ENCODE measurements at places on chromosomes 3 and 15.

- DNase-seq = no peak
Observed at GRCh38 chr3:31288641-31289100, 244.1 kb upstream of the STT3B start.

- peak; percentile 95 for DNase-seq
Observed at GRCh38 chr3:139343895-139344856, at the start of gene MRPS22. TSS of gene MRPS22 (plus strand) at chr3:139344020. CDS start at chr3:139344027, 7 bp downstream.

GRCh38 chr3:126746395-126747177 lies 42.5 kb downstream of the CHCHD6 start:
- no peak for DNase-seq

GRCh38 chr15:62394079-62394478 lies 229.0 kb upstream of the C2CD4B start:
- DNase-seq = no peak

DNA sequence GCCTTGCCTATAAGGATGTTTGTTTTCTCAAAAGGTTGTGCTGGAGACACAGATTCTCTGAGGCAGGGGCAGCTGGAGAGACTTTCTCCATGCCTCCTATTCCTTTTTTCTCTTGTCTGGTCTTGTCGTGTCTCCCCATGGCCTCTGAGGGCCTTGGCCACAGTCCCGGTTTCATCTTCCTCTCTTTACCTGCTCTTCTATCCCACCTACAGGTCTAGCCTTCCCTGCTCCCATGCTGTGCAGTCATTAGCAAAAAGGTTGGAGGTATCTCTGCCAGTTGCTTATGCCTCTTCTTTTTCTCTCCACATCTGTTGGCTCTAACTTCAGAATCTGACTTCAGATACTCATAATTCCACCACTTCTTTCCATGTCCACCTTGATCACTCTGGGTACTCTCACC lies 191.1 kb downstream of the IL20RB start:
- DNase-seq = no peak

GRCh38 chr3:53154881-53155285 lies 6.1 kb upstream of the PRKCD start:
- no peak for DNase-seq

DNA sequence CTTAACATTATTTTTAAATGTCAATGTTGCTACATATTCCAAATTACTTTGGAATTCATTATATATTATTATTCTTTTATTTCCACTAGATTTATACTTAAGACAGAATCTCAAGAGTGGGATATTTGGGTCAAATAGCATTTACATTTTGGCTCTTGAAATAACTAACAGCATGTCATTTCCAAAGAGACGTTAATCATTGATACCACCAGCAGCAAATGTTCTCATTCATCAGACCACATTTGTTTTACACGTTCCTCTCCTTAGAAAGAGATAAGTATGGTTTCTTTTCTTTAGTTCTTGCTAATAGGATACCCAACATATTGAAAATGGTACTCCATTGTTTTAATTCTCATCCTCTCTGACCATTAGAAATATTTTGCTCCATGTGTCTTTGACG lies 229.8 kb downstream of the LPP start:
- DNase-seq = no peak

DNA sequence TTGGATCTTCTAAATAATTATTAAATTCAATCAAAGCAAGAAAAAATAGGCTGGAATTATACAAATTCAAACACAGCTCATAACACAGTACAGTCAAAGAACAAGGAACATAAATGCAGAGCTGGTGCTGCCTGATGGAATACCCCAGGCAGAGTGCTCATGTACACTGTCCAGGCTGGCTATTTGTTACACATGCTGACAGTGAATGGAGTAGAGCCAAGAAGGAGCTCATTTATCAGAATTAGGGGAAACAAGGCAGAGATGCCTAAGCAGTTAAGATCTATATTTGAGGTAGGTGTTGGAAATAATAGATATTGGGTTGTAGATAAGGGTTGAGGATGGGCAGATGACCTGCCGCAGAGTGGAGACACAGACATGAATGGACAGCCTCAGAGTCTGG lies 788.2 kb upstream of the ARPP21 start:
- no peak for DNase-seq

GRCh38 chr3:34363881-34364280 lies 565.5 kb downstream of the PDCD6IP start:
- DNase-seq = no peak

Measured in AML-193 (cell line).